Stimulated activated CD4-positive, alpha-beta T cell treated with anti-CD3 and anti-CD28 coated beads, Interleukin-4, amount 100 ng/mL, for 24 hours (primary cell): ENCODE measurements at places on chromosomes 2 and 18.

DNA sequence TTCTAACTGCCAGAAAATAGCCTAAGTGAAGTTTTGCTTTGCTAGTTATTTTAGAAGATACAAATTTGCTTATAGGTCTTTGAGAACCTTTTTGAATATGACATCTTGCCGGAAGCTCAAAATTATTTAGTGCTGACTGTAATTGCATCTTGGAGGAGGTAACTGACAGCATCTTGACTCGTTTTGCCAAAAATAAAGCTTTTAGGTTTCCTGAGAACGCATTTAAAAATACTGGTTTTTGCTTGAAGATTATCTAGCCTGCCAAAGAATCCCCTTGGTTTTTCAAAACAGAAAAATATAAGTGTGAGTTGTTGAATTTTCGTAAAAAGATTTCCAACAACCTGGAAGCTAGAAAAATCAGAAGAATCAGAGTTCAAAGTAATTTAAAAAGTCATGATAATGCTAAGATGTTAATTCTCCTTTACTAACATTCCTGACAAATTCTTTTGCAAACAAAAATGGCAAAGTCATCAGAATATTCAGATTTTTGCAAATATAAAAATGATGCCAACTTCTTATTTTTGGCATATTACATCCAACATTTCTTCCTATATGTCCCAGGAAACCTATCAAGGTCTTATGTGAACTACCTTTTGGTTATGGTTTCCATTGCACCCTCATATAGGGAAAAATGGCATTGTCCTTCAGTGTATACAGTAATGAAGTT, 178.0 kb upstream of the SLC8A1 start:
- DNase-seq = no peak

GRCh38 chr2:195495351-195495750, 161.7 kb upstream of the SLC39A10 start:
- no peak for DNase-seq

- no peak for DNase-seq
These were observed 58.1 kb downstream of the ARMC9 start for GRCh38 chr2:231256494-231256893.

DNA sequence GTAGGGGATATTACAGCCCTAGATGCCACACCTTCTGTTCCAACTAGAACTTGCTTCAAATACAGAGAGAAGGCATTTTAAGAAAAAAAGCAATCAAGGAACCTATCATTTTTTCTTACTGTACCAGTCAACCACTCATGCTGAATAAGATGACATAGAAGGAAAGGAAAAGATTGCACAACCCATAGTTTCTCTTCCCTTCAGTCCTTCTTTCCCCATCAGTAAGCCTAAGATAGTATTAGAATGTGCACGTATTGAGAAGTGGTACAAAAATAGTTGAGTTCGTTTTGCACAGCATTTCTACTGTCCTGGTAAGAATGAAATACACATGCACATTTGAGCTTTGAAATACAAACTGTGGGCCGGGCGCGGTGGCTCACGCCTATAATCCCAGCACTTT, 27.0 kb upstream of the HK2 start:
- no peak for DNase-seq
